Esophagus mucosa (tissue), 1 donor: ENCODE measurements at places on chromosomes 12 and 14. TPM values are rescaled to one million over a fixed set of nuclear protein-coding genes. Genes with fewer than 3 reads are reported as not detected.

ZNF705A gene
- not detected for total RNA-seq

DNA sequence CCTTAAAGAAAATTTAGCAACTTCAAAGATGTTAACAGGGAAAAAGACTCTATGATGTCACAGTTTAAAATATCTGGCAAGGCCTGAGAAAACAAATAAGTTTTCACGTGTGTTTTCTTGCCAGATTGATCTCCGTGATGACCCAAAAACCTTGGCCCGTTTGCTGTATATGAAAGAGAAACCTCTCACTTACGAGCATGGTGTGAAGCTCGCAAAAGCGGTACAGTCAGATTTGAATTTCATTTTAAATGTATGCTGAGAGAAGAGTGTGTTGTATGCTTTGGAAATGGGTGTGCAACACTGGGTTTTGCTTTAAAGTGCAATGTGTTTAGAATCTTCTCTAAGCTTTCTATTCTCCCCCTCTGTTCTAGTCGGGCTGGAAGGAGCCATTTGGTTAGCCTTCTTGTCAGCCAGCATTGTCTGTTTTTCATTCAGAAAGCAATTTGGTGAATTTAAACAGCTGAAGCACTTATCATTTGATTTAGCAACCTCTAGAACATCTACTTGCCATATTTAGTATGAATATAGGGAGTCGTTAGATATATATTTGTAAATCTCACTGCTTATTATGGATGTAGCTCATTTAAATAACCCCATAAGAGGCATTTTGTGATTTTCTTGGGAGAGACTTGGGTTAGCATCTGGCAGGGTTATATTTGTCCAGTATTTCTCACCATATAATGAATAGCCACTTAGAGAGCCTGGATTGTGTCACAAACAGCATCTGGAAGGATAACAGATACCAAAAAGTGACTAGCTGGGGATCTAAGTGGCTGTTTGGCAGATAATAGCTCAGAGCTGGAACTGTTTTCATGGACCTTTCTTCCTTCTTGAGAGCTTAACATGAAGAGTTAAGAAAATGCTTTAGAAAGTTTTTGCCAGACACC lies 35.5 kb downstream of the GPHB5 start:
- no peak for ATAC-seq

NGB gene
- not detected for total RNA-seq

- ATAC-seq, result no peak
Observed at GRCh38 chr12:8678661-8679111, 16.1 kb upstream of the MFAP5 start.

- no peak for ATAC-seq
Observed at GRCh38 chr14:84969501-84969900, 560.4 kb upstream of the FLRT2 start.

TEDC1 gene
- total RNA-seq, result 8.9 TPM

DNA sequence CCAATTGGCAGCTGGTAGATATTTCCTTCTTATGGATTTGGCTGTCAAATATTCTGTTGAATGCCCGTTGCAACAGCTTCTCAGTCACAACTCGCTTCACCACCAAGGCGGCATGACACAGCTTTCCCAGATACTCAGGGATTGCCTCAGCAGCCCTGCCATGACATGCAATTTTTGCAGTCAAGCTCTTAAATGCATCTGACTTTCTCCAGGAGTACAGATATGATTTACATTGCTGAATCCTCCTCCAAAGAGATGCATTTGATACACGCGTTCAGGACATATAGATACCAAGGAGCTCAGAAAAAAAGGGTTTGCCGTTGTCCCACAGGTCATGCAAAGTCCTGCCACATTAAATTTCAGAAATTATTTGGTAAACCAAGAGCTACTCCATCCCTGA lies 6.5 kb downstream of the KRT5 start:
- peak; percentile 30 for ATAC-seq

ANKS1B gene
- 2.8 TPM for total RNA-seq

DNA sequence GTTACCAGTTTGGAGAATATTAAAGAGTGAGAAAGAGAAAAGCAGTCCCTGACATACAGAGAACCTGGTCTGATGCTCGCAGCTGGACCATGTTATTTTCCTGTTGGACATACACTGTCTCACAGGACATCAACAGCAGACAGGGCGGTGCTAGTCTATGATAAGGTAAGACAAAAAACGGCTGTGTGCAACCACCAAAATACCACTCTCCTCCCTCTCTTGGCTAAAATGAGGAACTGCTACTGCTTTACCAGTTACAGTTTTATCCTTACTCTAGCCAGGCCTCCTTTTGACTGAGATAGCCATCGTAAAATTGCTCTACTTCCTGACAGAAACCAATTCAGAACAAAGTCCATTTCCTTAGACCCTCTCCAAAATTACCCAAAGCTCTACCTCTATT lies 47.0 kb upstream of the ERGIC2 start:
- ATAC-seq, result no peak

DNA sequence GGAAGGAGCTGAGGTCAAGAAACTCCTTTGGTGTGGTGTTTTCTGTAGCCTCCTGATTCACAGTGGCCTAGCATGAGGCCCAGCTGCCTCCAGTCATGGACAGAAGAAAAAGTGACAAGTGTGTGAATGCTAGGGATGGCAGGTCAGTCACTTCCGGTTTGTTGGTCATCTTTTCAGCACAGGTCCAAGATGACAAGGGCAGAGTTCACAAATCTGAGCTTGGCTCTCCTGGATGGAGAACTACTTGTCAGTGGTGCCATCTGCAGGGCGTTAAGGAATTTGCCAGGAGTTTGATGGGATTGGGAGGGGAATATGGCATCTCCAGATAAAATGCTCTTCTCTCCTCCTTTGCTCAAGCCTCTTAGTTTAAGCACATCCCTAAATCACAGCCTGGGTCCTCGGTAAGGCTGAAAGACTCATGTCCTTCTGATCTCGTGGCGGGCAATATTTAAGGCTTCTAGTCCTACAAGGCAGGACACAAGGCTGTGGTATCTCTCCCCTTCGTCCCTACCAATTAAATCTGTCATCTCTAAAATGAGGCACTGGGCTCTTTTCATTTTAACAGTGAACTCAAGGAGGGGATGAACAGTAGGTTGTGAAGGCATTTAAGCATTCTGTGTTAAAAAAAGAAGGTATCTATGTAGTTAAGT lies 10.0 kb downstream of the TUBA1B start:
- ATAC-seq, result peak; percentile 55

CFAP251 gene
- 18.3 TPM for total RNA-seq
